Upper lobe of right lung (tissue), 1 donor: ENCODE measurements at places on chromosomes 1 and 21. TPM values are rescaled to one million over a fixed set of nuclear protein-coding genes. Genes with fewer than 3 reads are reported as not detected.

Gene ITGB2
- 370 TPM for total RNA-seq

Gene HOOK1
- total RNA-seq, result 18.5 TPM

Gene HHAT
- total RNA-seq, result 4.3 TPM

Gene GNAT2
- total RNA-seq, result not detected

Gene GJA8
- total RNA-seq, result not detected

Gene CACNA1S
- total RNA-seq, result 0.55 TPM

Gene UBE2Q1
- total RNA-seq, result 93.5 TPM

Gene GSTM5
- total RNA-seq, result 18.1 TPM

Gene WDR64
- total RNA-seq, result not detected

Gene SOD1
- total RNA-seq, result 154 TPM

Gene ADAMTS5
- total RNA-seq, result 3.2 TPM

Gene SPRR2G
- total RNA-seq, result not detected

Gene KCNE2
- 0.52 TPM for total RNA-seq

Gene S100A2
- total RNA-seq, result 5.6 TPM

Gene SIM2
- not detected for total RNA-seq

Gene OR2L13
- not detected for total RNA-seq

Gene PDPN
- 47.0 TPM for total RNA-seq

Gene EPHA2
- 44.8 TPM for total RNA-seq

Gene OR2L2
- 0.14 TPM for total RNA-seq

Gene CHI3L1
- 85.1 TPM for total RNA-seq

Gene COL16A1
- 28.9 TPM for total RNA-seq

Gene AK5
- not detected for total RNA-seq

Gene PPM1J
- total RNA-seq, result 0.32 TPM

Gene INKA2
- 13.3 TPM for total RNA-seq

Gene C4BPA
- 175 TPM for total RNA-seq

Gene CLCNKB
- total RNA-seq, result 0.35 TPM

Gene KRTAP27-1
- total RNA-seq, result not detected

Gene RGS16
- total RNA-seq, result 12.0 TPM

Gene MNDA
- total RNA-seq, result 45.5 TPM

Gene ARMH1
- total RNA-seq, result 5.9 TPM

Gene ACTN2
- total RNA-seq, result 2.8 TPM

Gene SLC35E2B
- 49.8 TPM for total RNA-seq

Gene C1orf35
- total RNA-seq, result 12.5 TPM

Gene TDRKH
- total RNA-seq, result 12.8 TPM

Gene LCE2D
- total RNA-seq, result not detected
